ENCODE measurements at places on chromosomes 11 and 22.

- peak; percentile 62 for DNase-seq
These were observed 121.7 kb upstream of the CRYBB3 start for GRCh38 chr22:25077964-25078363.

DNA sequence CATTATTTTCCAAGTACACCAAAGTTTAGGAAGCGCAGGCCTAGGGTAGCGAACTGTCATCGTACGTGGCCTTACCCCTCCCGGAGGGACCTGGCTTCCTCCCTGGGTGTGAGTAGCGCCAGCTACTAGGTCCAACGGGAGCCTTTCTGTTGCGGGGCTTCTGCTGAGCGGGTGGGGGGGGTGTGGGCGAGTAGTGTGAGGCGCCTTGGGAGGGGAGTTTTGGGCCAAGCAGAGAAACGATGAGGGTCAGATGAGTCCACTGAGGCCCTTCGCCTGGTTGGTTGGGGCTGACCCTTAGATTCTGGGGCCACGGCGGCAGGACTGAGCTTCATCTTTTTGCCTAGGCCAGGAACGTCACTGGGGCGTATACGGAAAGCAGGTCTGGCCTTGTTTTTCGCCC, 868 bp downstream of the TEF start:
- DNase-seq, result no peak

DNA sequence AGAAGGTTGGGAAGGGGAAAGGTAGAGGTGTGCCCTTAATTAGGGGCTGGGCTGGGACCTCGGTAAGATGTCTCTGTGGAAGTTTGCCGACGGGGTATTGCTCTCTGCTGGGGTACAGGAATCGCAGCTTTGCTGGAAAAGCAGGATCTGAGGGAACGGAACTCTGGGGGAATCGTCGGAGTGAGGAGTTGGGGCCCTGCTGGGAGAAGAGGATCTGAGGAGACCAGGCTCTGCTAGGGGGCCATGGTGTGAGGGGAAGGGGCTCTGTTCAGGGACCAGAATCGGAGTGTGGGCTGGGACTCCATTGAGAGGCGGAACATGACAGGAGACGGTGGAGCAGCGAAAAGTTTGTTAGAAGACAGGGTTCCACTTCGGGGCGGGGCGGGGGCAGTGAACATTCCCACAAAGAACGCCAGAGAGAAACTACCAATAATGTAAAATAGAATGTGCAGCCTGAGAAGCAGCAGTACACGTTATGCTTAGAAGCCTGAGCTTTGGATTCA, 456 bp downstream of the AAMDC start:
- peak; percentile 27 for DNase-seq

DNA sequence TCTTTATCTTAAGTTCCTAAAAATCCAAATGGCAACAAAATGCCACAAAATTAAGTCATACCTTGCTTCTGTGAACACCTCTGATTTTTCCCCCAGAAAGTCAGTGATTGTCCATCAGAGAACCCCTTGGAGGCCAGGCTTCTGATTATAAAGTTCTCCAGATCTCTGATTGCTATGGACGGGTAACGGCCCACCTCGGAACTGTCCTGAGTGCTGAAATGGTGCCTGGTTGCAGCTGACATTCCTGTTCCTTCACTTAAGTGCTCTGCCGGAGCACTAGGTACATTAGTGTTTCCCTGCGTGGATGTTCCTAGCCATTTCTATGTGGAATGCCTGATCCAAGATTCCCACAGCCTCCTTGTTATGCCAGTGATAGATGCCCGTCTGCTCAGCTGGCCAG, 85.0 kb downstream of the CHST1 start:
- no peak for DNase-seq

DNA sequence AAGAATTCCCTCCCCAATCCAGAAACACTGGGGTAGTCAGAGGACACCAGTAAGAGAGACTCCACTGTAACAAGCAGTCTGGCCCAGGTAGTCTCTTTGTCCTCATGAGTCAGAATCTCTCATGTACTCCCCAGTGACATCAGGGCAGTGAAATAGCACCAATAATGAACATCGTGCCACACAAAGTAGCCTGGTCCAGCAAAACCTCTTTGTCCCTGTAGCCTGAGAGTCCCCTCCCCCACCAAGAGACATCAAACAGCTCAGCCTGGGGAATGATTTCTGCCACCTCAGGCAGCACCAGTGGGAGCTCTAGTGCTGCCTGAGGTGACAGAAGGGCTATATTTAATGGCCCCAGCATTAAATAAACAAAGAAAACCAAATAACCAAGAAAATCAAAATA, 88.1 kb downstream of the SBF2 start:
- DNase-seq, result no peak

GRCh38 chr22:20919718-20920117, 2.5 kb downstream of the CRKL start:
- DNase-seq, result no peak

DNA sequence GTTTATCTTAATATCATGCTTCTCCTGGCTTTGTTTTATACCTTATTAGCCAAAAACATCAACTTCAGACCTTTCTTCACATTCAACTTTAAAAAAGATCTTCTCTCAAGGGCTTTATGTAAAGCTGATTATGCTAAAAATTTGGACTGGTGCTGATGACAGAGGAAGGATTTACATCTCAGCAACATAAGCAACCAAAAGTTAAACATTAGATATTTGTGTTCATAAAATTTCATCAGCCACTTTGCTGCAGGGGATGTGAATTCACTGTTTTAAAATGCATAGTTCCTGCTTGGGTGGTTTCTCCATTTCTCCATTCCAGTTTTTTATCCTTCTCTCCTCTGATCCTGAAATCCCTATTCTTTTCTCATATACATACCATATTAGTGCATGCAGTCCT, 398.6 kb upstream of the DDI1 start:
- no peak for DNase-seq

DNA sequence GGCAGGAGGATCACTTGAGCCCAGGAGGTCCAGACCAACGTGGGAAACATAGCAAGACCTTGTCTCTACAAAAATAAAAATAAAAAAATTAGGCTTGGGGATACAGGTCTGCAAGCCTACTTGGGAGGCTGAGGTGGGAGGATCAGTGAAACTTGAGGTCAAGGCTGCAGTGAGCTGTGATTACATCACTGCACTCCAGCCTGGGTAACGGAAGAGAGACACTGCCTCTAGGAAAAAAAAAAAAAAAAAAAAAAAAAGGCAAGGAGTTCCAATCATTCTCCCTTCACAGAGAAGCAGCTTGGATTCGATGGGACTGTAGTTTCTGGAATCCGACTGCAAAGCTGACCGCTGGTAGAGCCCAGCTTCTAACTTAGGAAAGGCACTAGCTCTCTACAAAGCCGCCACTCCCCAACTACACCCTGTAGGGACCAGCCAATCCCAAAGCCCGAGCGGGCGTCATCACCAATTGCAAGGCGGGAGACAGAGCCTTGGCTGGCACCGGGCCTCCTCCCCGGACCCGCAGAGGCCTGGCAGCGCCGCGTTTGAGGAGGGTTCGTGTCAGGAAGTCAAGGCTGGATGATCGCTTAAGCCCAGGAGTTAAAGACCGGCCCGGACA, 716 bp upstream of the DDB2 start:
- DNase-seq, result peak; percentile 78

GRCh38 chr11:280706-281485, 2.7 kb downstream of the NLRP6 start:
- no peak for DNase-seq

DNA sequence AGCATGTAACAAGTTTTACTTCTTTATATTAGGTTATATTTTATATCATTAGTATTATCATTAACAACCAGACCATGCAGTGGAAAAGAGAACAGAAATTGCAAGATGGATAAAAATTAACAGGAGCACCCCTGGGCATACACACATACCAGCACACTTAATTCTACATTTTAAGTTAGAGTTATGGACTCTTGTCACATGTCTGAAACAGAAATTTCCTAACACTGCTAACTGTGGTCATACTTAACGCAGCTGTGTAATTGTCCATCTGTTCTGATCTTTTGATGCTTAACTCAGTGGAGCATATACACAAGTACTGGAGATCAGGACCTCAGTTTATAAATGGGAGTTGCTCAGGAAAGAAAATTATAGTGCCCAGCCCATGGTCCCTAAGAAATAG, 358 bp downstream of the OR52H1 start:
- DNase-seq, result no peak

DNA sequence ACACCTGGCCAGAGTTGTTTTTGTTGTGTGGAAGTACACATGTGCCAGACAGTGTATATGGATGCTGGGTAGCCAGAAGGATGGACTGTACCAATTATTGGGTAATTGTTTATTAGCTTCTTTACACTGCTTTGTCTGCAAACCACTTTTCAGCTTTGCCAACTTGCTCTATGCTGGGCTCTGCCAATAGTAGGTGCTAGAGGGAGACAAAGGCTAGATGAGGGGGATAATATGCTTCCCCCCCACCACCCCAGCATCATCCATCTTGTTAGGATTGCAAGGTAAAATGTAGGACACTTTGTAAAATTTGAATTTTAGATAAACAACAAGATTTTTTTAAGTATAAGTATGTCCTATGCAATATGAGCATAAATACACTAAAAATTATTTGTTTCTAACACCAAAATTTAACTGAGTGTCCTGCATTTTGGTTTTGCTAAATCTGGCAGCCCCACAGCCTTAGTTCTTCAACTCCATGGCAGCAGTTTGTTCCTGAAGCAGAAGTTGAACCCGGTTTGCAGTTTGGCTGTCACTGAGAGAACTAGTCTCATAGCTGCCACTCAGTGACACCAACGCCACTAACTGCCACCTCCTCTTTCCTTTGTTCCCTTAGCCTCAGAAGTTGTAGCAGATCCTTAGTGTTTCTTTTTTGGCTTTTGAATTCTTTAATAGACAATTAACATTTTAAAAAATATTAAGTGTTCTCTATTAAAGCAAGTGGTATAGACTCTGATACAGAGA, 78.8 kb downstream of the CCDC81 start:
- no peak for DNase-seq

GRCh38 chr11:68993546-68993945, 12.8 kb upstream of the MRGPRD start:
- DNase-seq, result no peak
